Dorsolateral prefrontal cortex (tissue), 122 donors: ENCODE measurements at places on chromosomes 7 and 10. TPM values are rescaled to one million over a fixed set of nuclear protein-coding genes. Genes with fewer than 3 reads are reported as not detected.

DNA sequence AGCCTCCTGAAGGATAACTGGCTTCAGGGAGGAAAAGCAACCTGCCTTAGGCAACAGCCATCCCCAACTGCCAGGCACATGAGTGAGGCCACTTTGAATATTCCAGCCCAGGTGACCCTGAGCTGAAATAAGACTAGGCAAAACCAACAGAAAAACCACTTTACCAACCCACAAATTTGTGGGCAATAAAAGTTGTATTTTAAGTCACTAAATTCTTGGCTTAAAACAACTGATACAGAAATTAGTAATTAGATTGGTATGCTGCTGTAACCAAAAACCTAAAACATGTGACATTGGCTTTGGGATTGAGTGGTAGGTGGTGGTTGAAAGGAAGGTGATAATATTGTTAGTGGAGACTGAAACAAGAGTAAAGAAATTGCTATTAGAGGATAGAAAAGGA, 39.9 kb downstream of the ABCB4 start:
- no peak for DNase-seq

DNA sequence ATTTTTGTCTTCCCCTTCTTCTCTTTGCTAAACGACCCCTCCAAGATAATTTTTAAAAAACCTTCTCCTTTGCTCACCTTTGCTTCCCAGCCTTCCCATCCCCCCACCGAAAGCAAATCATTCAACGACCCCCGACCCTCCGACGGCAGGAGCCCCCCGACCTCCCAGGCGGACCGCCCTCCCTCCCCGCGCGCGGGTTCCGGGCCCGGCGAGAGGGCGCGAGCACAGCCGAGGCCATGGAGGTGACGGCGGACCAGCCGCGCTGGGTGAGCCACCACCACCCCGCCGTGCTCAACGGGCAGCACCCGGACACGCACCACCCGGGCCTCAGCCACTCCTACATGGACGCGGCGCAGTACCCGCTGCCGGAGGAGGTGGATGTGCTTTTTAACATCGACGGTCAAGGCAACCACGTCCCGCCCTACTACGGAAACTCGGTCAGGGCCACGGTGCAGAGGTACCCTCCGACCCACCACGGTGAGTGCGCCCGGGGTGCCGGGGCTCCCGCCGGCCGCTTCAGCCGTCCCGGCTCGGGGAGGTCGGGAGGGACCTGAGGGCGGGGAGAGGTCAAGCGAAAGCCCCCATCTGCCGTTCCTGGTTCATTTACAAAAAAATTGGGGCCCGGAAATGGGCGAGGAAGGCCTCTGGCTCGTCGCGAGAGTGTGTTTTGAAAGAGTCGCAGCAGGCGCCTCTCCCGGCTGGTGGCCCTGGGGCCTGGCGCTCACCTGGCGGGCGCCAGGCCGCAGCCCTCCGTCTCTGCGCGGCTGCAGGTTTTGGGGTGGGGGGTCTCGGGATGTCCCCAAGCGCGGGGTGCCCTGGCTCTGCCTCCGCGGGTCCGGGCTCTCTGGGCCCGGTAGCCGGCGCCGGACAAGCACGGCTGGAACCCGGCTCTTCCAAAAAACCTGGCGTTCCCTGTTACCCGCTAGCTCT, 1.2 kb downstream of the GATA3 start:
- no peak for DNase-seq

DNA sequence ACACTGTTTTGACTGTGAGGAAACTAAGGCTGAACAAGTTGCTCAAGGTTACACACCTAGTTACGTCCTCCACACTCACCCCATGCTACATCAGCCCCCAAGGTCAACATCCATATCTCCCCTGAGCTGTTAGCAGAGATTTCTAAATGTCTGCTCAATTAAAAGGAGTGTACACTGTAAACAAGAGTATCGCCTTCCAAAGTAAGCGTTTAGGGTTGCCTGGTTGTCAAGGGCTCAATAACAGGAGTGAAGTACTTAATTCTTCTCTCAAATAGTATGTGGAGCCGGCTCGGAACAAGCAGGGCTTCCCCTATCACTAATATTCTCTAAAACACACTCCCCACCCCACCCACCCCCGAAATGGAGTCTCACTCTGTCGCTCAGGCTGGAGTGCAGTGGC, 412.8 kb upstream of the GALNT17 start:
- DNase-seq: no peak

- peak; percentile 29 for DNase-seq
These were observed 2.6 kb upstream of the OPN4 start for GRCh38 chr10:86651631-86652331.

DNA sequence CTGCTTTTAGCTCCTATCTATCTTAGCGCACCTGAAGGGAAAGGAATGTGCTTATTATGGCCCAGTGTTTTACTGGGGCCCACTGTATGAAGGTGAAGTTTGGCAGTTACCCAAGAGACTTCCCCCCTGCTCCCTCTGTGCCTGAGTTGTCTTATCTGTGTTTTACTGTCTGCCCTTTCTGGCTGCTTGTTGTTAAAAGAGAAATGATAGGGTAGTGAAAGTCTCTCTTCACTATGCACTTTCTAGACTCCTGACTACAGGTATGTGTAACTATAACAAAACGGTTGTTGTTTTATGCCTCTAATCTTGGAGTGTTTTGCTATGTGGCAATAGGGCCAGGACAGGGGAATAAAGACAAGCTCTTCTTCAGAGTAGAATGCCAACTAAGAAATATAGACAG, 326.9 kb downstream of the KIF20B start:
- no peak for DNase-seq

DNA sequence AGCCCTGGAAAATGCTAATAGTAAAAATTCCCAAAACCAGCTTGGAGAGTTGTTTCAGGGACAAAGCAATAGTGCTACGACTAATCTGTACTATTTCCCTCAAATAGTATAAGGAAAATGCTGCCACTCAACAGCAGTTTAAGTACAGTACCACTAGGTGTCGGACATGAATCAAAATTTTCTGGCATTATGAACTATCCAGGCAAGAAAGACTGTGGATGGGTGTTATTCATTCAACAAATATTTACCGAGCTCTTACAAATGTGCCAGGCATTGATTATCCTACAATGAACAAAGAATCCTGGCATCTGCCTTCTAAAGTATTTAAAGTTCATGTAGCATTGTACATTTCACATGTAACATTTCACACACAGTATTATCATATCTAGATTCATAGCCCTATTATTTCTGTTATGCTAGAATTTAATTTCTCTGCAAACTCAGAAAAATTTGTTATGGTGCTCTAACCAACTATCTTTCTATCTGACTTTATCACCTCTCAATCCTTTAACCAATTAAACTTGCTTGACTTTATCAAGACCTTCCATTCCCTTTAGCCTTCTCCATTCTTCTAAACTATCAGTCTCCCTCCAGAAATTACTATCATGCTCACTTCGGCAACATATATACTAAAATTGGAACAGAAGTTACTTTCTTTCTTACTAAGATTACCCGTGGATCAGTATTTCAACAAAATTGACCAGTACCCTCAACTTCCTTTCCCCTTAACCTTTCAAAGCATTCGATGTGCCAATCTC, 80.6 kb downstream of the ARHGAP21 start:
- no peak for DNase-seq

DNA sequence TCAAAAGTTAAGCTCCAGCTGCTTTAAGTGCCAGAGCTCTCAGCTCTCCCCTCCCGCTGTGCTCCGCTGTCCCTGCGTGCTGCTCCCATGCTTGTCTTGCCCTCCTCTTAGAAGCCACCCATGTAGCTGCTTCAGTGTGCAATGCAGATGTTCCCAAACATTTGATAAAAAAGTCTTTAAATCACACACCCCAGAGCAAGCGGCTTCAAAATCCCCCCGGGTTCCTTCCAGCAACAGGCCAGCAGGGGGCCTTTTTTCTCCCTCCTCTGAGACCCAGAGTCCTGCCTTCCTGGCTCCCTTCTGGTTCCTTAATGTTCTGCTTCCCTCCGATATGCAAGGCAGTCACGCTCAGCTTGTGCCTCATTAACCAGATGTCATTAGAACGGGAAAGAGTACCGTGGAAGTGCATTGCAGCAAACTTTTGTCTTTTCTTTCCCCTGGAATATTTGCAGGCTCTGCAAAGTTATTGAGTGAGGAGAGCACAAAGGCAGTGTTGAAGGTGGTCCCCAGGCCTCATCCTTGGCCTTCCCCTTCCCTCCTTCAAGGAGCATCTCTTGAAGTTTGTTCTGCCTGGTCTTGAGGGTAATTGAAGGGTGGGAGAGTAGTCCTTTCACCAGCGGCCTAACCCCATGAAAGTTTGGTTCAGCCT, 25.5 kb downstream of the LDB3 start:
- peak; percentile 47 for DNase-seq

DNA sequence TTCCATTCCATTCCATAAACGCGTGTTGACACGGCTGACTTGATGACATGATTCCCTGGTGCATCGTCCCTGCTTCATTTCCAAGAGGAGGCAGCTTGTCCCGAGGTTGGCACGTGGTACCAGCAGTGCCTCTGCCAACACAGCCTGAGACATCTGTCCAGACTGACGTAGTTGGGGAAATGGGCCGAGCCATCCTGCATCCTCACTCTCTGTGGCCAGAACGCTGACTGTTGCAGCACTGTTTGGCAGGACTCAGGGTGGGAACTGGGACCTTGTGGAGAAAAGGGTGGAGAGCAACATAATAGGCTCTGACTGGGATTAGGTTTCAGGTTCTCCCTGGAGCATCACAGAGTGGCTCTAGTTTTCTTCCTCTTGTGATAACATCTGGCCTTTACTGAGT, 118.6 kb upstream of the BTBD16 start:
- DNase-seq: peak; percentile 91

DNA sequence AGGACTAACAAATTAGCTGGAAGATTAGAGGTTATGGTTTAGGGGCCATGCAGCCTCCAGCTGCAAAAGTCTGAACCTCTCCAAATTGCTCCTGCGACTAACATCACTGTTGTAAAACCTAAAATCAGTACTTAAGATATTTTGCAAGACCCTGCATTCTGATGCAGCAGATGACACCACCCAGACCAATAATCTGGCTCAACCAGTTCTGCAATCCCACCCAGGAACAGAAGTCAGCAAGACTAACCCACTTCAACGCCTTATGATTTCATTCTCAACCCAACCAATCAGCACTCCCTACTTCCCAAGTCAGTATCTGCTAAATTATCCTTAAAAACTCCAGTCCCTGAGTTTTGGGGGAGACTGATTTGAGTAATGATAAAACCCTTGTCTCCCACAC, 250.8 kb upstream of the MBL2 start:
- DNase-seq: no peak

DNA sequence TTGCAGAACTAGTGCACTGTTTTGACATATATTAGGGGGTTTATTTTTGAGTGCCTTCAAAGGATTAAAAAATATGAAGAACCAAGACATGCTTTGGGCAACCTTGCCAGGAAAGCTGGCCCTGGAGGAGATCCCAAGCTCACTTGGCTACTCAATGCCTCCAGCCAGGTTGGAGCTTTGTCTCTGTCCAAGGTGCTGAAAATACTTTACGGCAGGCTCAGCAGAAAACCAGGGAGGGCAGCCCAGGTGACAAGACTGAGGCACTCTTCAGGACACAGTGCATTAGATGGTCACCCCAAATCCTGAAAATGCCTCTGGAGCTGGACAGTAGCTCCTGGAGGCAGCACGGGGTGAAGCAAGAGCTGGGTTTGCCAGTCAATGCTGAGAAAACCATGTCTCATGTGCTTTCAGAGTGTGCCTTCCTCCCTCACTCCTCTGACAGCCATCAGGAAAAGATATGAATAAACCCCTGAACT, 5.8 kb upstream of the KCNH2 start:
- no peak for DNase-seq

- no peak for DNase-seq
These were observed 18.5 kb upstream of the LIPA start for GRCh38 chr10:89270153-89270483.

DNA sequence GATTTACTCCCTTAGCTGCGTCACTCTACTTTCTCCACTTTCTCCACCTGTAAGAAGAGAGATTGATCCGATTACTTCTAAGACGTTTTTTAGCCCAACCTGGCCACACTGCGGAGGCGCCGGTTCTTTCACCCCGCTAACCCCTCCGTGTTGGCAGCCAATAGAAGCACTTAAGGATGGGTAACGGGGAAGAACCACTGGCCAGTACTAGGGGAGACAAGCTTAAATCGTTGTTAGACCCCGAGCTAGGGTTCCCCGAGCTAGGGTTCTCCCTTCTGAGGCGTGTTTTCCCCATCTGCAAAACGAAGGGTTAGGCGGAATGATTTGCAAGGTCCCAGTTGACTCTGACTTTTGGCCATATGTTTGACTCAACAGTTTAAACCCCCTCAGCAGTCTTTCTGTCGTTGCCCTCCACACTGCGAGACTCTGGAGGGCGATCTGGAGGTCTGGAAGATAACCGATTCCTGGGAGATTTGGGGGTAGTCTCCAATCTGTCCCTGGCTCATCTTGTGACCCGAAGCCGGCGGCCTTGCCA, 644 bp downstream of the UMAD1 start:
- DNase-seq: no peak

DNA sequence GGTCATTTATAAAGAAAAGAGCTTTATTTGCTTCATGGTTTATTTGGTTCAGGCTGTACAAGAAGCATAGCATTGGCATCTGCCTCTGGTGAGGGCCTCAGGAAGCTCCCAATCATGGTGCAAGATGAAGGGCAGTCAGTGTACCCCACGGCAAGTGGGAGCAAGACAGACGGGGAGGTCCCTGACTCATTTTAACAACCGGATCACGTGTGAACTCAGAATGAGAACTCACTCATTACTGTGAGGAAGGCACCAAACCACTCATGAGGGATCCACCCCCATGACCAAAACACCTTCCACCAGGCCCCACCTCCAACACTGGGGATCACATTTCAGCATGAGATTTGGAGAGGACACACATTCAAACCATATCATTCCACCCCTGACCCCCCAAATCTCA, 15.7 kb upstream of the CRYGN start:
- DNase-seq: no peak

DNA sequence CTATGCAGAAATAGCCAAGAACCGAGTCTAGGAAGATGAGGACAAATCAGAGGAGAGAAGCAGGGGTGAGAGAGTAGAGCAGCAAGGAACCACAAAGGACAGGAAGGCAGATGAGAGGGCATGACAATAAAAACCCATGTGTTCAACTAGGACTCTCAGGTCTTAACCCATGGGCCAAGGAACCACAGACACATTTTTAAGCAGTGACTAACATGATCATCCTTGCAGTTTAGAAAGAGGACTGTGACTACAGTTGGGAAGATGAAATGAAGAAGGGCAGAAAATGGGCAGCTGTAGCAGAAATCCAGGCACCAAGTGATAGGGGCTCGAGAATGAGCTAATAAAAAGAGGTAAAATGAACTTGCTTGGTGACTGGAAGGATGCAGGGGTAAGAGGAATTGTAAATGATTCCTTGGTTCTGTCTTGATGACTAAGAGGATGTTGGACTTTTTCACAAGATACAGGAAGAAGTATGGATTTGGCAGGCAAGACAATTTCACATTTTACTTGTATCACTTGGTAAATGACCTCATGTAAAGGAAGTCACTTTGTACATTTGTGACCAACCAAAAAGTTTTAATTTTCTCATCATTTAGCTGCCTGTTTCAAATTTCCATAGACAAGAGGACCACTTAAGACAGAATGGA, 22.8 kb downstream of the SGMS1 start:
- no peak for DNase-seq

RBAK gene
- total RNA-seq: 15.0 TPM

CALHM1 gene
- 3.9 TPM for total RNA-seq

TSPAN12 gene
- total RNA-seq: 3.9 TPM

NKX2-3 gene
- not detected for total RNA-seq

PRKG1 gene
- total RNA-seq: 17.8 TPM

CYP3A5 gene
- 0.85 TPM for total RNA-seq

RET gene
- 9.6 TPM for total RNA-seq

OR13A1 gene
- total RNA-seq: not detected
